ENCODE measurements at places on chromosomes 4 and X. TPM values are rescaled to one million over a fixed set of nuclear protein-coding genes. Genes with fewer than 3 reads are reported as not detected.

GRCh38 chr4:101183221-101183620, 164.1 kb downstream of the PPP3CA start:
- DNase-seq = no peak

DNA sequence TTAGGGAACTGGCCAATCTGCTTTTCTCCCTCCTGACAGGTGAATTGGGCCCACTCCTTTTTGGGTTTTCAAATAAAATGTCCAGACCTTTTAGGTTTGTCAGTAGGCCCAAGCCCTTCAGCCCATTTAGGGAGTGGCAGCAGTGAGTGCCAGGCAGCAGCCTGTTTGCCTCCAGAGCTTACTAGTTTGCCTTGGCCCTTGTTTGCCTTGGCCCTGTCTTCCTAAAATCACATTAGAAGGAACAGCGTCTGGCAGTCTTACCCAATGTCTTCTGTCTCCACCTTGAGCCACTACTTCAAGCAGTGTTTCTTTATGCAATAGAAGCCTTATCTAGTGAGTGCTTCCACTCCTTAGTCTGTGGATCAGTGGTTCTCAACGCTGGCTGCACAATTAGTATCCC, 117.1 kb downstream of the TMEM164 start:
- DNase-seq = no peak

- peak; percentile 94 for DNase-seq
Measured at GRCh38 chr4:53943345-53944085, 120.9 kb downstream of the CHIC2 start.

The P2RY8 gene
- total RNA-seq = under 0.01 TPM

All from LHCN-M2 (cell line).